ENCODE measurements at places on chromosomes 2 and 18.

DNA sequence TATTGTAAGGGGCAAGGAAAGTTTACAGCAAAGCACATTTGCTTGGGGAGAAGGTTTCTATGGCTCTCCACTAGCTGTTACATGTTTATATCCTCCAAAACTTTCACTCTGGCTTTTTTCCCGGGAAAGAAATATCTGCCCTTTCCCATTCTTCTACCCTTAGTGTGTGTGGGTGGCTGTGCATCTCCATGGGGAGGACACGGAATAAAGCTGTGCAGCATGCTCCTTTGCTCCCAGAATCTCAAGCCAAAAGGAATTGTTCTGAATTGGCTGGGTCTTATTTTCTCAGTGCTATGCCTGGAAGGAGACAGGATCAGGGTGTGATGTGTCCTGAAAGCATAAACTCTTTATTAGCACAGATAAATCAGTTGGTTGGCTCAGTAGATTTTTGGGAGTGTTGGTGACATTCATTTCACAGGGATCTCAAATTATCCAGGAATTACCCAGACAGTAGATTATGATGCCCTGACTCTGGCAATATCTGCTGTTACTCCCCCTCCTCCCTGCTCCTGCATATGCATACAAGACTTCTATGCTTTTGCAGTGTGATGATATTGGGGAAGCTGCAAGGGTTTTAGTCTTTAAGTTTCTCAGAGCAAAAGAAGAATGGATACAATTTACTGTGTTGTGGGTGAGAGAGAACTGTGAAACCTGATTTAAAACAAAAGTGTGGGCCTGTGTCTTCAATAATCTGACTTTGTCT, 63.1 kb downstream of the PARD3B start:
- no peak for DNase-seq

DNA sequence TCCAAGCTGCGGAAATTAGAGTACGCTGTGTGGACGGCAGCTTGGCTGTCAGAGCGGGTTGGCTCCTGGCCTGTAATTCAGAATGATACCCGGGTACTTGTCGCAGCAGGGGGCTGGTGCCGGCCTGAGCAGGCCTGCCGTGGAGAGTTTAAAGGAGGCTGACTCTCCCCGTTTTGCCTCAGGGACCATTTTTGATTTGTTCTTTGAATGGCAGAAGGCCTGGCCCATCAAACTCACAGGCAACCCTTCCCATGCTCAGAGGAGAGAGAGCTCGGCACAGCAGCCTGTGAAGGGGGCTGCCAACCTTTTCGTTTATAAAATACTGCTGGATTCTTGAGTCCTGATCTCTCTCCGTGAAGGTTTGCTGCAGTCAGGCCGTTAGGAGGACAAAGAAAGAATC, 151.3 kb downstream of the KLHL29 start:
- DNase-seq: no peak

- no peak for DNase-seq
Measured at GRCh38 chr2:144607099-144607498, 87.2 kb upstream of the ZEB2 start.

DNA sequence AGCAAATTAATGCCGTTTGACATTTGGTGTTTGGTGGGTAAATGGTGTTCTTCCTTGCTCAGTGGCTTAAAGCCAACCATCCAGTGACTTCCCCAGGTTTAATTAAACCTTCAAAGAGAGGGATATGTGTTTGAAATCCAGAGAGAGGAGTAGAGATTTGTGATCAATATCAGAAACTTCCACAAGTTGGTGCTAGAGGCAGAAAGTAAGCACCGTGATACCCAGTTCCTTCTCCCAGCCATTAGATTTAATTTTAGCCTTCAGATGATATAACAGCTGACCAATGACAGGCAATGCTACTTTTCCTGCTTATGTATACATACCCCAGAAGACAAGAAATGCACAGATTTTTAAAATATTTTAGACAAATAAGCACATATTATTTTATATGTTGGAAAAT, 398.5 kb downstream of the CDH2 start:
- no peak for DNase-seq

DNA sequence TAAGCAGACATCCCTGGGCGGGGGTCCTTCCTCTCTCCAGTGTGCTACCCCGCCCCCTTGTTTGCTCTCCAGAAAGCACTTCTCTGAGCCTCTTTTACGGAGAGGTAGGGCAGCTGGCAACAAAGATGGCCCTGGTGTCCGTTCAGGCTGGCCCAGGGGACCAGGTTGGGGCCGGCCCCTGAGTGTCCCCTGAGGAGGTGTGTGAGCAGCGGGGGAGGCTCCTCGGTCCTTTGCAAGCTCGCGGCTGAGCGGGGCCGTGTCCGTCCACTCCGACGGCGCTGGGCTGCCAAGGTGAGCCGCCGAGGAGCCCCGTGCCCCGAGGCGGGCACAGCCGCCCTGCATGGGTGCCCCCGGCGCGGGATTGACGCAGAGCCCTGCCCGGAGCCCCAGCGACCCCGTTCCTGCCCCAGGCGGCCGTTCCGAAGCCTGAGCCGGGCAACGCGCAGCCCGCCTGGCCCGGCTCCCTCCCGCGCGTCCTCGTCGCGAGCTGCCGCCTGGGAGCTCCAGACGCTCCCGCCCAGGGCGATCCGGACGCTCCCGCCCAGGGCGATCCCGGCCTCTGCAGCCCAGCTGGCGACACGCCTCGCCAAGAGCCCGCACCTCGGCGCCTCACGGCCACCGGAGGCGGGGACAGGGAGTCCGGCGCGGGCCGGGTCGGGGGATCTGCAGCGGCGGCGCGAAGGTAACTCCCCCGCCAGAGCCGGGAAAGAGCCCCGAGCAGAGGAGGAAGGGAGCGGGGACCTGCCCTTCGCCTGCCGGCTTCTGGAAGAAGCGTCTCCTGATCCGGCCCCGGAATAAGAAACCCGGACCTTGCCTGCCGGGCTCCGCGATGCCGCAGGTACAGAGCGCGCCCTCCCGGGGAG, at the start of gene PROKR1:
Gene PROKR1, plus strand, starts transcription at position 569 of the 863 bp plus-strand sequence. CDS start 2,243 bp downstream, outside the sequence.
- peak; percentile 29 for DNase-seq

DNA sequence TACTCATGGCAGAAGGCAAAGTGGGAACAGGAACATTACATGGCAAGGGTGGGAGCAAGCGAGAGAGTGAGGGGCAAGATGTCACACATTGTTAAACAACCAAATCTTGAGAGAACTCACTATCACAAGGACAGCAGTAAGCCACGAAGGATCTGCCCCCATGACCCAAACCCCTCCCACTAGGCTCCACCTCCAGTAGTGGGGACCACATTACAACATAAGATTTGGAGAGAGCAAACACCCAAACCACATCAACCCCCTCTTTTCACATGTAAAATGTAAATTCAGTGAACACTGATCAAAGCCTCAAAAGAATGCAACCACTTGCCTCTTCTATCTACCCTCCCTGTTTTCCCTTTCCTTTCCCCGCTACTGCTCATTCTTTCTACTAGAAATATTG, 43.6 kb upstream of the TNP1 start:
- DNase-seq: no peak

- DNase-seq: no peak
Measured at GRCh38 chr2:45891719-45892424, 240.4 kb downstream of the PRKCE start.

Measured in GM13977 (cell line).